Left lung (tissue), 14 donors: ENCODE measurements at places on chromosomes 5 and 9. TPM values are rescaled to one million over a fixed set of nuclear protein-coding genes. Genes with fewer than 3 reads are reported as not detected.

CKMT2 gene
- total RNA-seq = 1.5 TPM

- no peaks in the 10 kb centered on the region for H3K27me3 ChIP-seq
- H3K4me3 ChIP-seq = no peak overlapping the region
- H3K4me1 ChIP-seq = peaks cover 6% of the 10 kb centered on the region
- DNase-seq = peak; percentile 33
Observed at GRCh38 chr5:94157704-94158539, 416.5 kb upstream of the POU5F2 start.

GRCh38 chr9:6564360-6564759, 81.2 kb downstream of the GLDC start:
- no peaks in the 10 kb centered on the region for H3K27me3 ChIP-seq
- DNase-seq = no peak
- no peaks in the 10 kb centered on the region for H3K36me3 ChIP-seq
- no peak overlapping the region for H3K4me3 ChIP-seq
- H3K4me1 ChIP-seq = peaks cover 4% of the 10 kb centered on the region

DNA sequence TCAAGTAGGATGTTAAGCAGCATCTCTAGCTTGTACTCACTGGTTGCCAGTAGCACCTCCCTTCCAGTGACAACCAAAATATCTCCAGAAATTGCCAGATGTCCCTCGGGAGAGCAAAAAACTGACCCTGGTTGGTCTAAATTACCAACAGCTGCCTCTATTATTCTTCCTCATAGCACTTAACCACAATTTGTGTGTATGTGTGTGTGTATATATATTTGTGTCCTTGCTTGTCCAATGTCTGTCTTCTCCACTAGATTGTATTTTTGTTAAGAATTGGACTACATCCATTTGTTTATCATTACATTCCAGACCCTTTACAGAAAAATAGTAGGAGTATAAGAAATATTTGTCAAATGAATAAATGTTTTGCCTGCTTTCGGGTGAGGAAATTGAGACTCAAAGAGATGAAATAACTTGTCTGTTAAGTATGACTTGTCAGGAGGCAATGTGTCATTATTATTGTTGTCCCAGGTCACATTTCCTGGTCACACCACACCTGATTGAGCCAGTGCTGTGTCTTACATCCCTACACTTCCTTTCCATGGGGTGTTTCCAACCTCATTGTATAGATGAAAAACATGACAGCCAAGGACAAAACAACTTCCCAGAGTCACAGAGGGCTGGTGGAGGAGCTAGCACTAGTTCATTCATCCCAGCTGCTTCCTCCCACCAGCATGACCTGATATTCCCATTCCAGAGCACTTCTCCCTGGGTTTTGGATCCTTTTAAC, 11.4 kb upstream of the GRPEL2 start:
- H3K4me3 ChIP-seq = no peak overlapping the region
- no peaks in the 10 kb centered on the region for H3K27me3 ChIP-seq
- no peak overlapping the region for H3K27ac ChIP-seq

DNA sequence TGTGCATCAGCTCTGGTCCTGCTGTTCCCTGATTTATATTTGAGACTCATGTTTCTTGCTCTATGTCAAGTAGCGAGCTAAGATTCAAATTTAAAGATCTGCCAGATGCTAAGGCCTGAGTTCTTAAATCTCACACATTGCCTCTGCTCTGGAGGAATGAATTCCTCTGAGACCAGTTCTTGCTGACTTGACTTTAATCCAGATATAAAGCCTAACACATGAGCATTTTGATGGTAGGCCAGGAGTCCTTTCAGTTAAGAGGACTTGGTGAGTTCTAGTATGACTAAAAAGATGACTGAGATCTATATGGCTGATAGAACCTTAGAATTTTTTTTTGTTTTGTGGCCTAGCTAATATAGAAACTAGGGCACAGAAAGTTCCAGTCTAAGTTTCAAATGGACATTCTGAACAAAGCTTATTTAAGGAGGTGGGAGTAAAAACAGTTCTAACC, 1.3 kb upstream of the INIP start:
- no peaks in the 10 kb centered on the region for H3K36me3 ChIP-seq
- peaks cover 19% of the 10 kb centered on the region for H3K4me1 ChIP-seq
- no peak for DNase-seq
- no peak overlapping the region for H3K27ac ChIP-seq
